Stimulated activated CD4-positive, alpha-beta T cell treated with anti-CD3 and anti-CD28 coated beads, TNF-alpha, amount 100 ng/mL, for 4 hours (primary cell): ENCODE measurements at places on chromosomes 2 and 18.

GRCh38 chr2:14492920-14493503 is 139.5 kb upstream of the LRATD1 start:
- DNase-seq, result no peak

GRCh38 chr2:105567996-105568494 is 169.2 kb upstream of the FHL2 start:
- DNase-seq, result no peak

DNA sequence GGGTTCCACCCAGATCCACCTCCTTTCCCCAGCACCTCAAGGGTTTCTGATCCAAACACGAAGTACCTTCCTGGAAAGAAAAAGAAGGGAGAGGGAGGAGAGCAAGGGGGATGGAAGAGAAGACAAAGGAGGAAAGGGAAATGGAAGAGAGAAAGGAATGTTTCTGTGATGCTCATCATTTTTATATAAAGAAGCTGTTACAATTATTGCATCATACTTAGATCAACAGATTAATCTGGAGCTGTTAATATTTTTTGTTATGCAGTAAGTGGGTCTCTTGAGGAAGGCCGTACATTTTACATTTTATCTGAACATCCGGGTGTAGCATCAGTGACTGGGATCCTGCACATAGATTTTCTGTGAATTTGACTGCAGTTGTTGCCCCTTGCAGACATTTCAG is 60.6 kb upstream of the NEDD4L start:
- no peak for DNase-seq

DNA sequence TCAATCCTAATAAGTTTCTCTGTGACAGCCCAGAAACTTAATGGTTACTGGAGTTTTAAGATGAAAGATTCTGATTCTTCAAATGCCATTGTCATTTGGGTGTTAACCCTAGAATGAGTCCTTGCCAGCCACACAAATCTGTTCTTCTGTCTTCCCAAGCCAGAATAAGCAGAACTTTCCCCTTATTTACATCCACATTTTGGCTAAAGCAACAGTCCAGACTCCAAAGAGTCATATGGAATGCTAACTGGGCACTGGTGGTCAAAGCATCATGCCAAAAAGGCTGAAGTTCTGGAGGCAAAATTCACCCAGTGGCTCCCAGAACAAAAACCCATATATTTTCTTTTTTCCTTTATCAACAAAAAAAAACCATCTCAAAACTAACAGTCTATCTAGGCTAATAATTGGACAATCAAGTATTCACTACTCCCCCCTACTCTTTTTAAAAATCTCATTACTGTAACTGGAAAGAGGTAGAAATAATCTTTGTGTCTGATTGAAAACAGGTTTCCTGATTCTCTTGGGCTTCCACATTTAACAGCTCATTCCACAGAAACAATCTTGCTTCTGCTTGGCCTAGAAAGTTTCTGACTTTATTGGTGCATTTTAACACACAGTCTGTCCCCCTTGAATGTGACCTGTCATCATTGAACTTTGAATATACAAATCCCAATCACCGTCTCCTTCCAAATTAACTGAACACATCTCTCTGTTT is 89.6 kb upstream of the SETBP1 start:
- no peak for DNase-seq

- DNase-seq, result no peak
Measured at GRCh38 chr2:98479959-98480524, 35.4 kb downstream of the INPP4A start.

- no peak for DNase-seq
Measured at GRCh38 chr2:105882920-105883435, 138.3 kb downstream of the NCK2 start.

DNA sequence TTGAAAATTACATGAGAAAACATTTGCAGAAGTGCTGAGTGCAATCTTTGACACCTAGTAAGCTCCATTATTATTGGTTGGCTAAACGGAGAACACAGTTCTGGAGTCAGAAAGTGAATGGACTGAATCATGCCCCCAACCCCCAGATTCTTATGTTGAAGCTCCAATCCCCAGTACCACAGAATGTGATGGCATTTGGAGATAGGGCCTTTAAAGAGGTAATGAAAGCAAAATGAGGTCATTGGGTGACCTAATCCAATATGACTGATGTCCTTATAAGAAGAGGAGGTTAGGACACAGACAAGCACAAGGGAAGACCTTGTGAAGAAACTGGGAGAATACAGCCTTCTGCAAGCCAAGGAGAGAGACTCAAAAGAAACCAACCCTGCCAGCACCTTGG is 200.9 kb upstream of the EPAS1 start:
- DNase-seq, result no peak

- DNase-seq, result no peak
Measured at GRCh38 chr2:151032741-151033191, 228.9 kb downstream of the RBM43 start.

DNA sequence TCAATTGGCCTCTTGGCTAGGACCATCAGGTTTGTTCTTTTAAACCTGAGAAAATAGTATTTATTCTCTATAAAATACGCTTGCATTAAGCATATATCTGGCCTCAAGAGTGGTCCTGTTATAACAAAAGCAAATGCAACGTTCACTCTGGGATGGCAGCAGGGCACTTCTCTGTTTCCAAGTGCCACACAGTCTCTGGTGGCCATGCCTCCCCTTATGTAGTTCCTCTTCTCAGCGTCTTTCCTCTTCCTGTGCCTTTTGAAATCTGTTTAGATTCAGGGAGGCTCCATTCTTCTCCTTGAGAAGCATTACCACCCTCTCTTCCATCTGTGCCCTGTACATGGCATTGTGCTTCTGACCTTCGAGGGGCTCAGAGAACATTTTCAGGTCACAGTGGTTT is 51.9 kb downstream of the TSHZ1 start:
- DNase-seq, result no peak

- no peak for DNase-seq
Measured at GRCh38 chr2:126312579-126312978, 343.4 kb upstream of the GYPC start.

- DNase-seq, result no peak
Measured at GRCh38 chr2:216082117-216082711, 495 bp downstream of the TMEM169 start.

- DNase-seq, result no peak
Measured at GRCh38 chr2:236691799-236692167, 122.2 kb downstream of the ACKR3 start.

- no peak for DNase-seq
Measured at GRCh38 chr2:69201259-69201658, 185.8 kb downstream of the GFPT1 start.

- DNase-seq, result no peak
Measured at GRCh38 chr2:195543902-195544894, 112.8 kb upstream of the SLC39A10 start.

DNA sequence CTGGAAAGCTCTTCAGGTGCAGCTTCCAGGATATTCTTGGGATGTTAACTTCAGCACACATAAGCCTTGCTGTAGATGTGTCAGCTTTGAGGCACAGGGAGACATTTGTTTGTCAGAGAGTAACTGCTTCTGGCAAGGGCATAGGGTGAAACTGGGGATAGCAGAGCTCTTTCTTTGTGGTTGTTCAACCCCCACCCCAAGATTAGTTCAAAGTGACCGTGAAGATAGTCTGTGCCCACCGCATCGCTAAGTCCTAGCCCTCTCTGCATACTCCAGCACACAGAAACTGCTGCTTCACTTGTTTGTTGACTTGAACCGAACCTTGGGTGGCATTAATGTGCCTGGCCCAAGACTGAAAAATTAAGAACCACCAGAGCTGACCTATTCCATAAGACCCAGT is 1.4 kb downstream of the SLC14A1 start:
- no peak for DNase-seq

- no peak for DNase-seq
Measured at GRCh38 chr2:239807568-239807967, 217.6 kb downstream of the NDUFA10 start.

DNA sequence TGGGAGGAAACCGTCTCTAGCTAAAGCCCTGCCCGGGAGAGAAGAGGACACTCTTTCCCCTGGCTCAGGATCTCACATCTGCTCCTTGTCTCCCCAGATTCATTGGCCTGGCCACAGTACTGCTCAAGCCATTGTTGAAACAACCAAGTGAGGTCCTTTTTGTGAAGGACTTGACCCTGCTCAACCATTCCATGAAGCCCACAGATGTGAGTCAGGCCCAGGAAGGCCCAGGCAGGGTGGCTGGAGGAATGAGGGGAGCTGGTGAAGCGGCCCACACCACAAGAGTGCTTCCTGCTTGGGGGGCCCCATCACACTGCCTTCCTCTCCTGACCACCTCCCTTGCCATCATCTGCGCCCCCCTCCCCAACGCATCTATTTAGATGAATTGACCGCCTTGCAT is 5.1 kb downstream of the FER1L5 start:
- no peak for DNase-seq

DNA sequence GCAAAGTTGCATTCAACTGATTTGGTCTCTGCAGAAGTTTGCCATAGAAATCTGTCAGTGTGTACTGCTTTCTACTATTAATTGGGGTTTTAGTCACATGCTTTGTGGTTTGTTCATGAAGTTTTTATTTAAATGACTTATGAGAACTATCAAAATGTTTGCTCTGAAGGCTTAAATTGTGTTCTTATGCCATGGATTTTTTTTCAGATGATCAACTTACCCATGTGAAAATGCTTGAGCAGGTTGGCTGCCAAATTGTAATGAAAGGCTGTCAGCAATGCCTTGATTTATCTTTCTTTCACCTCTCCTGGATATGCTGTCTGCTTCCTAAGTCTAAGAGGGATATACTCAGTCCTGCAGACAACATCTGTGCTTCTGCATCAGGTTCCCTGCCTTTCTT is 50.7 kb downstream of the FMNL2 start:
- DNase-seq, result no peak

- DNase-seq, result no peak
Measured at GRCh38 chr18:8081872-8082553, 514.9 kb downstream of the PTPRM start.

- no peak for DNase-seq
Measured at GRCh38 chr18:47842836-47843235, 87.6 kb downstream of the SMAD2 start.

DNA sequence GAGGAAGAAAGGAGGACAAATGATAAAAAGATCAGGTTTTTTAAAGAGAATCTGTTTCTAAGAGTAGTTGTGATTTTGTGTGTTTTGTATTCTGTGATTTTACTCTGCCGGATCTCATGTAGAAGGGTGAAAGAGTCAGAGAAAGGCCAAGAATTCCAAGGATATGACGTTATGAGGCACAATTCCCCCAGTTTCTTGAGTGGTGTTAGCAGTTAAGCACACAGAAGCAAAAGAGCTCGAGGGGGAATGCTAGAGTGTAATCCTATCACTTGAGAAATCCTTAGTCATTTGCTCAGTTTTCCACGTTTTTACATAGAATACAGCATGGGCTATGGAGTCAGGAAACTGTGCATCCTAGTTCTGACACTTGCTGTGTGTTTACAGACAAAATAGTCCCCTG is 34.8 kb downstream of the METTL4 start:
- no peak for DNase-seq

GRCh38 chr2:223956300-223956699 is 963 bp upstream of the MRPL44 start:
- DNase-seq, result no peak

DNA sequence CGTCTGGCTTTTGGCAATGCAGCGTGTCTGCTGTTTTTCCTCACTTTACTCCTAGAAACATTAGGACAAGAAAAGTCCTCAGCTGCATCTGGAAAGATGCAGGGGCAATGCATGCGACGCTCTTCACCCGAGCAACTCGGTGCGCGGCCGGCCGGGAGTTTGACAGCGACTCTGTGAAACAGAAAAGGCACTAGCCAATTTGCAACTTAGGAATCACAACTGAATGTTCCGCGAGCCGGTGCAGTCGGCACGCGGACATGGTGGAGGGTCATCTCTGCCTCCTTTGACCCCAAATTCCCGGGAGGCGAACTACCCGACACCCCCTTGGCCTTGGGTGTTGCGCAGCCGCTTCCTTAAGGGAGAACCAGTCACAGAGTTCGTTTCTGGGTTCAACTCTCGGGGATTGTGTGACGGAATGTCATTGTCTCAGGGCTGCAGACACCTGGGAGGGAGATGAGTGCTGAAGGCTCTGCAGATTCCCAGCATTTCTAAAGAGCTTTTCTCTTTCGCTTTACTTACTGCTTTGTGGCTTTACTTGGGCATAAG is 9.8 kb downstream of the NR4A2 start:
- no peak for DNase-seq

GRCh38 chr2:177753682-177754491 is 318.7 kb downstream of the PDE11A start:
- DNase-seq, result no peak

GRCh38 chr2:30265052-30266015 is 34.0 kb downstream of the LBH start:
- no peak for DNase-seq

GRCh38 chr2:3959372-3959771 is 256.0 kb downstream of the DCDC2C start:
- no peak for DNase-seq

DNA sequence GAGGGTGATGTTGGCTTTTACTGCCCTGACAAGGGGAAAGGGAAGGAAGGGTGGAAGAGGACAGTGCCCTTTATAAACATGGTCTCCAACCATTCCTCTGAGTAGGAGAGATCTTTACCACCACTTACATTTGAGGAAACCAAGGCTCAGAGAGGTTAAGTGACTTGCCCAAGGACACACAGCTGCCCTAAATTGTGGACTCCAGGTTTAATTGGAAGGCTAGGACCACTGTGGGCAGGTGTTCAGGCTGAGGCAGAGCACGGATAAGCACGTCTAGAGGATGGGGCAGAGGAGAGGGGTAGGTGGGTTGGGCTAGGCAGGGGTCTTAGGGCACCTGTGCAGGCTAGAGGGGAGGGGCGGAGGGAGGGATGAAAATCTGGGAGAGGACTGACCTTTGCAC is 32.7 kb downstream of the INHBB start:
- DNase-seq, result no peak

DNA sequence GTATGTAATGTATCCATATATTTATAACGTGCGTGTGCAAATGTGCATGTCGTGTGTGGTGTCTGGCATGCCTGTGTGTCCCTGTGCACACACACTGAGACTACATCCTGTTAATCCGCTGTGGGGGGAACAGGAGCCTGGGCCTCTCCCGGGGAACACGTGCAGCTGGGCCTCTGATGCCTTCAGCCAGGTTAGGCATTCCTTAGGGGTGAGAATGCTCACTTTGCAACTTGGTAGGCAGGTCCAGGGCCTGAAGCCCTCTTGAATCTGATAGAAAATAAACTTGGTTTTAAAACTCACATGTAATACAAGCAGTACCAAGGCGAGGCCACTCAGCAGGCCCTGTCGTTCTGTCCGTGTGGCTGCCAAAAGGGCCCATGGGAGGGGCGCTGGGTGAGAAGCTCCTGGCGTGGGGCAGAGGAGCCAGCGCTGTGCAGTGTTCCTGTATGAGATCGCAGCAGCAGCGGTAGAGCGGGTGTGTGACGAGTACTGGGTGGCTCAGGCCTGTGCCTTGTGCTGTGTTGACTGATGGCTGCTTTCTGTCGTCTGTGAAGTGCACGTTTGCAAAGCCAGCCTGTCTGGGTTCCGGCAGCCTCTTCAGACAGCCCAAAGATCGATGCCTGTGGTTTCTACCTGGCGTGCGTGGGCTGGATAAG is 16.2 kb downstream of the SALL3 start:
- DNase-seq, result no peak

DNA sequence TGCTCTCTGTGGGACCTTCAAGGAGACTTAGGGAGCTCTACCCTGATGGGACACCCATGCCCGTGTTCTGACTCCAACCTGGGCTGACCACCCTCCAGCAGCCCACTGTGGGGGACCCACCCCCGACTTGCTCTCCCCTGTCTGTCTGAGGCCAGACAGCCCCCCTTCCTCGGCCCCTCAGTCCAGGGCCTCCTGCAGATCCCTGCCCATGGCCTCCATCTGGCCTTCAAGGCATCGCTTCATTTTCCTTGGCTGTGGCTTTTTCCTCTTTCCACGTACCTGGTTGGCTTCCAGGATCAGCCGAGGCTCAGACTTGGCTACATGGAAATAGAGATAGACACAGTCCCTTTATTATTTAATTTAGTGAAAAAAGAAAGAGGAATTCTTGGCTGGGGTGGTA is 290.0 kb downstream of the CYP26B1 start:
- DNase-seq, result no peak
